Lower leg skin (tissue), 4 donors: ENCODE measurements at places on chromosomes 1 and 21. TPM values are rescaled to one million over a fixed set of nuclear protein-coding genes. Genes with fewer than 3 reads are reported as not detected.

Gene WNT2B
- total RNA-seq = 24.4 TPM

Gene PLA2G2F
- total RNA-seq = 29.0 TPM

Gene ABCA4
- total RNA-seq = 4.6 TPM

Gene GCSAML
- total RNA-seq = 0.10 TPM

Gene C1QC
- 12.9 TPM for total RNA-seq

Gene F3
- total RNA-seq = 69.2 TPM

Gene ETV3
- total RNA-seq = 117 TPM

Gene PAQR6
- total RNA-seq = 4.2 TPM

Gene MLLT11
- 1.6 TPM for total RNA-seq

Gene SLAMF1
- total RNA-seq = 4.4 TPM

Gene IGSF21
- 0.99 TPM for total RNA-seq

Gene KRTAP21-2
- total RNA-seq = not detected

Gene WNT9A
- total RNA-seq = 1.6 TPM

Gene S100A6
- 174 TPM for total RNA-seq

Gene CLCA2
- 119 TPM for total RNA-seq

Gene PRAMEF17
- total RNA-seq = not detected

Gene CDK11A
- 56.9 TPM for total RNA-seq

Gene LCE4A
- total RNA-seq = 7.9 TPM

Gene MAEL
- total RNA-seq = 0.25 TPM

Gene PLA2G2E
- not detected for total RNA-seq

Gene HES4
- 36.8 TPM for total RNA-seq

Gene LIPI
- not detected for total RNA-seq

Gene PDC
- not detected for total RNA-seq

Gene HLX
- 3.4 TPM for total RNA-seq

Gene DDR2
- 36.9 TPM for total RNA-seq

Gene CASQ2
- 0.19 TPM for total RNA-seq

Gene ESRRG
- 0.76 TPM for total RNA-seq

Gene CR1L
- not detected for total RNA-seq

Gene AMY1A
- not detected for total RNA-seq

Gene GUCA2B
- not detected for total RNA-seq

Gene ILDR2
- not detected for total RNA-seq

Gene SELENBP1
- total RNA-seq = 39.9 TPM

Gene TDRD10
- total RNA-seq = 1.5 TPM

Gene ATG4C
- total RNA-seq = 2.3 TPM

Gene LCE2C
- 789 TPM for total RNA-seq

Gene CSDE1
- 711 TPM for total RNA-seq

Gene ORC1
- 0.81 TPM for total RNA-seq

Gene LSS
- total RNA-seq = 165 TPM

Gene C1orf74
- 3.7 TPM for total RNA-seq

Gene RPTN
- total RNA-seq = 19.1 TPM

Gene OR1C1
- not detected for total RNA-seq

Gene LYPLAL1
- 25.8 TPM for total RNA-seq

Gene DENND2D
- 48.9 TPM for total RNA-seq
